GM12865 (cell line): ENCODE measurements at places on chromosomes 2 and 18.

GRCh38 chr2:197113275-197113711, 186.8 kb upstream of the PGAP1 start:
- DNase-seq: peak; percentile 41

DNA sequence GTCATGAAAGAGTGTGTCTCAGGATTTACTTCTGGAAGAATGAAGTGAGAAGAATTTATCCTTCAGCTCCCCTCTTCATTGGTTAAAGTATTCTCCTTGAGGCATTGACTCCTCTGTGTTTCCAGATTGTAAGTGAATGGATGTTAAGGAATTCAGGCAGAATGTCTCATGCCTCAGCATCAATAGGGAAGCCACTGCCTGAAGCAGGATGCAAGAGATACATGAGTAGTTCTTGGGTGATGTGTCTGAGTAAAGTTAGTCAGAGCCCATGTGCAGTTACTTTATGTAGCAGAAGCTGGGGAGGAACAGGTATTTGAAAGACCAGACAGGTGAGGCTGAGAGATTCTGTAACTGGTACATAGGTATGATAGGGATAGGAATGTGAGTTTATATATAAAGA, 34.0 kb upstream of the TMEFF2 start:
- DNase-seq: no peak

DNA sequence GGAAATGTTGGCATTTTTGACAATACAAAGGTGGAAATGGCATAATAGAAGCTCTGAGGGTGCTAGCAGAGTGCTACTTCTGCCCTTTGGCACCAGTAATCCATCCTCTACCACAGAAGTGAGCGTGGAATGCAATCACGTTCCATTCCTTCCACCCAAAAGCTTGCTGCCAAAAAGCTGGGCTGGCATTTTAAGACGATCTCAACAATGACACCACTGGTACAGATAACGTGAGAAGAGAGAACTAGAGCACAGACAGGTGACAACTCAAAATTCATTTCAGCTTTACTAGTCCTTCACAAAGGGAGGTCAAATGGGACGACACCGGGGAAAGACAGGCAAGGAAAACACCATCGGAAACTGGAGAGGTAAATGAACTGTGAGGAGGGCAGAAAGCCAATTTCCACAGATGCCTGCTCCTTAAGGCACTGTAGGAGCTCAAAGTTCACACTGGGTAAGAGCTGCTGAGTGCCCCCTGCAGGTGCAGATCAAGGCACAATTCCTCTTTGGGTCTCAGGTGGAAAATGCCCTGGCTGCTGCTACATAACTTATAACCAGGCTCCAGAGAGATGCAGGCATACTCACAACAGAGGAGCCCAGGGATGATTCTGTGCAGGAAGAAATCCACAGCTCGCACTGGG, 50.7 kb upstream of the RNU4ATAC start:
- no peak for DNase-seq

- DNase-seq: no peak
Measured at GRCh38 chr2:220081171-220081570, 453.7 kb downstream of the SLC4A3 start.

- DNase-seq: no peak
Measured at GRCh38 chr2:77013953-77014352, 508.2 kb downstream of the LRRTM4 start.

GRCh38 chr2:101473911-101474701, 806 bp downstream of the RFX8 start:
- DNase-seq: no peak
